Cerebellum (tissue), 4 donors: ENCODE measurements at places on chromosomes 6 and 20. TPM values are rescaled to one million over a fixed set of nuclear protein-coding genes. Genes with fewer than 3 reads are reported as not detected.

DNA sequence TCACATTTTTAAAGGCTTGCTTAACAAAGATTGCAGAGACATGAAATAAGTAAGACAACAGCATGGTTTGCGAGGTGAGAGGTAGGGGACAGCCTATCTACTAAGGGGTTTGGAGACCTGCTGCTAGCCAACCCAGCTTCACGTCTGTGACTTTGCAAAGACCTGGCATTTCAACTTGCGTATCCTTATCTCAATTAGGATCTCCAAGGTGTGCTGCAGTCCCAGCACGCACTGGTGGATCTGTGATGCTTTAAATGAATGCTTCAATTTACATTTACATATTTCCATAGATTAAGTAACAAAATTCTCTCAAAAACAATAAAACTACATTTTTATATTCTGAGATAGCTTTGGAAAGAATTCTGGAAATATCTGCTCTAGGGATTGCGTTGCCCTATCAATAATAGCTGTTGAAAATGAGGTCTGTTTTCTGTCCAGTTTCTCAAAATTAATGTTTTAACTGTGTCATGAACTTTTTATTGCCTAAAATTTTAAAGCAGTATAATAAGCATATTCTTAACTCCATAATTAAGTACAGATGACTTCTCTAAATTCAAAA lies 124.4 kb upstream of the EDN1 start:
- DNase-seq: no peak

GRCh38 chr6:124907596-124907995 lies 54.6 kb upstream of the RNF217 start:
- no peak for DNase-seq

- no peak for DNase-seq
These were observed 192.2 kb upstream of the FAM83B start for GRCh38 chr6:54654381-54654780.

DNA sequence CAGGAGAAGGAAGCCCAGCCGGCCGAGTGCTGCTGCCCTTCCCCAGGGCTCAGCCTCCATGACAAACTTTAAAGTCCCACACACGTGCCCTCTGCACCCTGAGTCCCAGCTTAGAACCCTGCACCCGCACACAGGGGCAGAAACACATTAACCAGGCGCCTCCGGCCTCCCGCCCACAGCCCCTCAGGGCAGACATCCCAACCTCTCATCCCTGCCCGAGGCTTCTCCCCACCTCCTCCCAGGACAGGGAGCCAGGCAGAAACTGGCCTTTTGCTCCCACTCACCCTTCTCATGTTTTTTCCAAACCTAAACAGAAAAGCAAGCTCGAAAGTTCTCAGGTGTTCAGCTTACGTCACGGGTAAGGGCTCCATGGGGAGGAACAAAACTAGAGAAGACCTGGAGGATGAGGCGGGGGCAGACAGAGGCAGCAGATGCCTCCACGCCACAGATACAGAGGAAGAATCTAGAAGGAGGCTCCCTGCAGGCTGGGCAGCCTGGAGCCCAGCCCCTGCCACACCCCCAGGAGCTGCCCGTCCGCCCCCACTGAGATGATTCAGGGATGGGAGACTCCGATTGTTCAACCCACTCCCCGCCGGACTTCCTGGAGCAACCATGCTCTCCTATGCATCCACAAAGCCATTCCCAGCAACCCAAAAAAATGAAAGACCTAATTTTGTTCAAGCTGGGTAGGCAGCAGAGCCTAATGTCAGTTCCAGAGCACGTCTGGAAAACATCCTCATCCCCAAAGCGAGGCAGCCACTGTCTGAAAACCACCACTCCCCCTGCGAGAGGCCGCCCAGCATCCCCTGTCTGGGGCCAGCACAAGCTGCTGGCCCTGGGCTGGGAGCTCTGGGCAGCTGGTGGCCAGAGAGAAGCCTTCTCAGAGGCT lies 8.8 kb downstream of the KCNQ2 start:
- DNase-seq: no peak

GRCh38 chr6:34656378-34657036 lies 40.1 kb downstream of the ILRUN start:
- peak; percentile 48 for DNase-seq

The TRIM15 gene
- not detected for total RNA-seq
